ENCODE measurements at places on chromosomes 13 and 19. TPM values are rescaled to one million over a fixed set of nuclear protein-coding genes. Genes with fewer than 3 reads are reported as not detected.

The PEAK3 gene
- total RNA-seq, result 2.1 TPM

The ICAM4 gene
- 0.85 TPM for total RNA-seq

- no peak for DNase-seq
Measured at GRCh38 chr13:43996221-43996620, 116.5 kb downstream of the LACC1 start.

- no peak for DNase-seq
Measured at GRCh38 chr13:109900741-109901140, 114.4 kb upstream of the IRS2 start.

DNA sequence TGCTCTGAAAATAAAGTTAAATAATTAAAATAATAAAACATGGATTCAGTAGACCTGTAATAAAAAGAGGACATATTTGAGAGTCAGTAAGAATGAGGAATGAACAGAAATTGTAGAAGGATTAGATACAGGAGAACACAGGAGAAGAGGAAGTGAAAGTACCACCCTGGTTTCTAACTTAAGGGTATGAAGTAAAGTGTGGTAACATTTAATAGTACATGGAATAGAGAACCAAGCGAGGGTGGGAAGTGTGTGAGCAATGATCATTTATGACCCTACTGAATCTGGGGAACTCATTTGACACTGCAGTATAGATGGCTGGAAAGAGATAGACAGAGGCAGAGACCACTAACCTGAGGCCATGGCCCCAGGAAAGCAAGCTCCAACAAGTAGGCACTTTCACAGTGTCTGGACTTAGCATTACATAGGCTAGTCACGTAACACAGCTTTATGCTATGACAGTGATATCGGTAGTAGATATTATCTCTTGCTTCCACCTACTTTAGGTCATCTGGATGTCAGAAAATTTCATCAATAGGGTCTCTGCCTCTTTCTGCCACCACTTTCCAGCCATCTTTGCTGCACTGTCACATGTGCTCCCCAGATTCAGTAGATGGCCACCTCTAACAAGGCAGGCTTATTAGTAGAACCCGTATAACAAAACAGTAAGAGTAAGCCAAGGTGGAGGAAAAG, 633.9 kb upstream of the MIR17HG start:
- no peak for DNase-seq

- peak; percentile 96 for DNase-seq
Measured at GRCh38 chr19:10352764-10353671, 13.6 kb upstream of the ICAM3 start.

DNA sequence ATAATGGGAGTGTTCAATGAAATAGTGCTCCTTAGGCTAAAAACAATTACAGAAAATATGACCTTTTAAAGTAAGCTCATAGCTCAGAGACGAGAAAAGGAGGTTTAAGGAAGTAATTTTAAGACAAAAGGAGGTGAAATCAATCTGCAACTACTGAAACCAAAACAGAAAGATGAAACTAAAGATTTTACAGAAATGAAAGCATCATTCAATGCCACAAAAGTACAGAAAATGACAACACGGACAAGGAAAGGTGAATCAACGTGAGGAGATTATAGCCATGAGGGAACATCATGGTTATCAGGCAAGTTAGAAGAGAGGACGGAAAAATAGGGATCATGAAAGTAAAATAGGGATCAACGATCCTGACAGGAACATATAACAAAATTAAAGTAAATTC, 745.2 kb downstream of the PCDH17 start:
- no peak for DNase-seq

- peak; percentile 74 for DNase-seq
Measured at GRCh38 chr19:46411925-46412649, 1.3 kb downstream of the CCDC8 start.

DNA sequence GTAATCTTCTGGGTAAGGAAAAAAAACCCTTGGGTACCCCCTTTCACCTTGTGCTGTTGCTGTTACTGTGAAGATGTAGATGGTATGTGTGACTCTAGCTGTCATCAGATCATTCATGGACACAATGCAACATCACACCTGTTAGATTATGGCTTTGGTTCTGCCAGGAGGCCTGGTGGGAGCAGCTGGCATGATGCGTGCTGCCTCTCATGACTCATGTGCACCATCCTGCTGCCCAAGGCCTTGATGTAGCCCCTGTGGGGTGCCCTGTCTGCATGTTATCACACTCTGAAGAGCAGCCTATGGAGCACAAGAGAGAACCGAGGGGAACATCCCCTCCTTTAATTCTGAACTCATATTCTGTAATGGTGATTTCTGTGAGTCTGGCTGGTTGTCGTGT, 57.7 kb upstream of the TEX29 start:
- no peak for DNase-seq

DNA sequence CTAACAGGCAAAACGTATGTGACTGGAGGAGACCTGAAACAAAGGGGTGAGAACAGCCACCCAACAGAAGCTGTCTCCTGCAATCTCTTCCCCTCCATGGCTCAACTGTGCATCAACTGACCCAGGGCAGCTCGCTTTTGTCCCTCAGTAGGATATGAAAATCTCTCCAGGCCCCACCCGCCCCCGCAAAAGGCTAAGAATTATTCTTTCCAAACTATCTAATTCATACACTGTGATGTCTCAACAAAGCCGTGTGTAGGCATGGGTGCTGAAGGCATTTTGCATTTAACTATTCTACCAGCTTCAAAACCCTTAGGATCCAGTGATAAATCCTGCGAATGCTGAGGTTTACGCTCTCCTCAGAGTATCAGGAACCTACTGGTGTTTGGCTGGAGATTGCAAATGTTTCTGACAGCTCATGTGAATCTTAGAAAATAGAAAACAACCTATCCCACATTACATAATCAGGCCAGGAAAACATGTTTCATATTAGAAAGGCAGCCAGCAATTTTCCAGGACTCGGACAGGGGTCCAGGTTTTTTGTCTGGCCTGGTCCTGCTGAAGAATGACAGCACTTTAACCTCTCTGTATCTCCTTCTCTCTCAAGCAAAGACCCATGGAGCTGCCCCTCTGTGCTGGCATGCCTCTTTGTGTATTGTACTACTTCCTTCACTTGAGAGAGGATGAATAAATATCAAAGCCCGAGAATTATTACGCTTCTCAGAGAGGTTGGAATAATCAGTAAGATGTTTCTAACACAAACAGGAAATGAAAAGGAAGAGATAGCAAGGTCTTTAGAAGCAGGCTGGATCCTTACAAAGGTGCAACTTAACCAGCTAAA, 17.3 kb downstream of the DHRS12 start:
- no peak for DNase-seq

- DNase-seq, result no peak
Measured at GRCh38 chr19:54208784-54209057, 8.1 kb downstream of the RPS9 start.

DNA sequence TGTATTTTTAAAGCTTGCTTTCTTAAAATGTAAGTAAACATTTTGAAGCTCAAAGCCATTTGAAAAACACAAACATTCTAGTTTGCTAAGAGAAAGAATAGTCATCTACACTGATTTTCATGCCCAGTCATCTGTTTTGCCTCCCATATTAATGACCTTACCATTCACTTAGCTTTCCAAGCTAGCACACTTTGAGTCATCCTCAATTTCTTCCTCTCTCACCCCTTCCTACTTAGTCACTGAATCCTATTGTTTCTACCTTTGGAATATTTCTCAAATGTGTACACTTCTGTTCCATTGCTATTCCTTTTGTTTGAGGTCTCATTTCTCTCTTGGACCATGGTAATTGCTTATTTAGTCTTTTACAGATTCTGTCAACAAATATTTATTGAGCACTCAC, 7.3 kb upstream of the HS6ST3 start:
- DNase-seq, result no peak

DNA sequence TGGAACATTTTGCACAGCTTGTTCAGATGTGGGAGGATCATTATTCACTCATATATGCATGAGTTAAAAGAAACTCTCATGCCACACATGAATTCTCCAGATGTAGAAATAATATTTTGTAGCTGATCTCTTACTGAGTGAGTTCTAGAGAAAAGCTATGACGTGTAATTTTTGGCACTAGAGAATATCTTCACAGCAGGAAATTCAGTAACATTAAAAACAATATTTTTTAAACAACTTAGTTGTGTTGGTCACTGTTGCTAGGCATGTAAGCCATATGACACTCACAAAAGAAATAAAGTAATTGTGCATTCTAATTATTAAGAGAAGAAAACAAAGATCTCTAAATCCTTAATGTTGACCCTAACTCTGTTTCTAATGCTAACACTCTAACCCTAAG, 371.4 kb upstream of the SLC10A2 start:
- no peak for DNase-seq

DNA sequence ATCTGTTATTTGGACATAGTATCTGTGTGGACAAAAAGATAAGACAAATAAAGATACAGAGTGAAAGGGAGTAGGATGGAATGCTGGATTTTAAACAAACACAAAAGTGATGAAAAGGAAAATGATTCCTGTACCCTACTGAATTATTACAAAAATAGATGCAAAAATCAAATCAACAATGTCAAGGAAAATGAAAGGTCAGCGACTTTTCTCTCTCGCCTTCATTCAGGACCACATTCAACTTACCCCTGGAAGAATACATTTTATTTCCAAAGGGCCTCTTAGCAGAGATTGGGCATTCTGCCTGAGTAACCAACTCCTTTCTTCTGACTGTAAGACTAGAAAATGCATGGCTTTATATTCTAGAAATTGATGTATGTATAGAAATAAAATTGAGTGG, 28.8 kb upstream of the FAM124A start:
- DNase-seq, result no peak

Measured in kidney (tissue), 22 donors.